ENCODE measurements at places on chromosomes 12 and 14. TPM values are rescaled to one million over a fixed set of nuclear protein-coding genes. Genes with fewer than 3 reads are reported as not detected.

- DNase-seq, result no peak
- H3K4me3 ChIP-seq, result no peak overlapping the region
- H3K27me3 ChIP-seq, result no peaks in the 10 kb centered on the region
- H3K4me1 ChIP-seq, result peaks cover 20% of the 10 kb centered on the region
- H3K27ac ChIP-seq, result no peak overlapping the region
Observed at GRCh38 chr12:124538194-124539082, 29.0 kb downstream of the NCOR2 start.

GRCh38 chr14:93299866-93300265 lies 33.0 kb downstream of the BTBD7 start:
- no peaks in the 10 kb centered on the region for H3K4me1 ChIP-seq
- no peak overlapping the region for H3K27ac ChIP-seq
- no peak for DNase-seq
- H3K4me3 ChIP-seq, result no peak overlapping the region
- H3K27me3 ChIP-seq, result no peaks in the 10 kb centered on the region

GRCh38 chr12:52826611-52827498 lies 7.3 kb downstream of the KRT79 start:
- peaks cover 8% of the 10 kb centered on the region for H3K4me1 ChIP-seq
- no peak overlapping the region for H3K27ac ChIP-seq
- no peak for DNase-seq

DNA sequence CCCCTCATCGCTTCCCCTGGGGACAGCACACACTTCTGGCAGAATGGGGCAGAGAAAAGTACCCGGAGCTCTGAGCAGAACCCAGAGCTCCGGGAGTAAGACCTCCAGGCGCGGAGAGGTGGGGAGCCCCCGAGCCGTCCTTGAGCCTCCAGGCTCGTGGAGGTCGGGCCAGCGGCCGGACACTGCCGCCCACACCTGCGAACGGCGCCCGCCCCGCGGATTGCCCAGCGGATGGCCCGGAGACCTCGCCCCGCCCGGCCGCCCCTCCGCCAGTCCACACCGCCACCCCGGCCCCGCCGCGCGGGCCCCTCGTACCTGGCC lies 344 bp downstream of the SPTLC2 start:
- H3K27ac ChIP-seq, result peak overlapping the region; percentile 90
- H3K4me1 ChIP-seq, result peaks cover 41% of the 10 kb centered on the region
- peaks cover 31% of the 10 kb centered on the region for H3K36me3 ChIP-seq
- peak overlapping the region; percentile 93 for H3K4me3 ChIP-seq
- no peak for DNase-seq

OR6C4 gene
- not detected for total RNA-seq
